Caudate nucleus (tissue), 63 donors: ENCODE measurements at places on chromosomes 3 and 15.

DNA sequence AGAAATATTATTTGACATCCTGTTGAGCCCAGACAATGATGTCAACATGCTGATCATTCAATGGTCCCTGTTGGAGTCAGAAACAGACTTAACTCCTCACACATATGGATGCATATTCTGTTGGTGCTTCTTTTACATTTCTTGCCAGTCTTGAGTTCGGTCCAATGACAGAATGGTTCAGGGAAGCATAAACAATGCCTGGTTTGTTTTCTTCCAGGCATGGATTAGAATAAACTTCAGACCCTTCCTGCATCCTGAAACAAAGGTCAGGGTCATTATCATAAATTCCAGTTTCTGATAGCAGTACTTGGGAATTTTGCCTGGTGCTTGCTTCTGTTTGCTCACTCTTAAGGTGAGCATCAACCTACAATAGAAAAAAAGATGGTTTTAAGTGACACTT is 33.3 kb downstream of the BTLA start:
- no peak for DNase-seq

- DNase-seq, result no peak
These were observed 54.7 kb upstream of the PPARG start for GRCh38 chr3:12234192-12234591.

DNA sequence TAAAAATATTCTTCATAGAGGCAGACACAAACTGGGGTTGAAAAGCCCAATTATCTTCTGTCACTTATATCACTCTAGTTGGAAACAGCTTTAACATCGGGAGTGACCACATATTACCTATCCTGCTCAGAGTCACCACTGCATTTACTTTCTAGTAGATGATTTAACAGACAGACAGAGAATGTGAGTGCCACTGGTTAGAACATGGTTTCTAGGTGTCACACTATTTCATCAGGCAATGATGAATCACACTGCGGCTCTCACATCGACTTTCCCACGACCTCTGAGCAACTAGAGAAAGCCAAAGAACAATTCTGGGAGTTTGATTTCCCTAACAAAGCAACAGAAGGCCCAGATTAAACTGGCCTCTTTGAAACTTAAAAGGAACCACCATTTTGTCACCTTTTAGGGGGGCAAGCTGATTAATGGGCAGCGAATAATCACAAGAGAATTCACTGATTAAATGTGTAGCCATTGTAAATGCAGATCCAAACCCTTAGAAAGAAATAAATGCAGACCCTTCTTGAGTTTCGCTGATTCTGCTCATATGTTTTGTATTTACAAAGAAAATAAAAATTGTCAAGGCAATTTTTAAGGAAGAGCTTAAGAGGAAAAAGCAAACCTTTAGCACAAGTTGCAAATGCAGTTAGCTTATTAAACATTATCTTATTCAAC is 112.6 kb upstream of the KBTBD8 start:
- no peak for DNase-seq

DNA sequence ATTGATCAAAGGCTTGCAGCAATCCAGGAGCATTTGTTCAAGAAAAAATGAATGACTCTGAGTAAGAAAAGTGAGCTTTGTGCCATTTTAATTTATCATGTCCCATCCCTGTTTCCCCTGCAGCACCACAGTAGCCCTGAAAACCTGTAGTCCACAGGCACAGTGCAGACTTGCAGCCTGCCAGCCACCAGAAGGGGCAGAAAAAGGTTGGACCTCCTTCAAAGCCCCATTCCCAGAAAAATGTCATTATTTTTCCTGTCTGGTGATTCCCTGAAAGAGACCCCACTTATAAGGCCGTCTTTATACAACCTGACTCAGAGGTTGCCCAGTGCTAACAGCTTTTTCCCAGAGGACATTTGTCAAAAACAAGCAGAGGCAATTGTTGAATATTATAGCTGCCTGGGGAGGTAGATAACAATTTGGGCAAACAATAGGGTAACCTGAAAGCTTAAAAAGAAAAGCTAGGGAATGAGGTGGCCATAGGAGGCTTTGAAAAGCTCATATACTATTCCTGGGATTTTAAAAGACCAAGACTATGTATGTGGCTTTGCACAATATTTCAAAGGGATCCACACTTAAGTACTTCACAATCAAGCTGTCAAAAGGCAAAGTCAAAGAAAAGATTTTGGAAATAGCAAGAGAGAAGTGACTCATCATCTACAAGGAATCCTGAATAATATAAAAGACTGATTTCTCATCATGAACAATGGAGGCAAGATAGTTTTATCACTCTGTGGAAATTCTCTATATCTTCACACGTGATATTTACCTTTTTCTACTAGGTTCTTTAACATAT is 136.8 kb upstream of the PLXNA1 start:
- DNase-seq, result no peak

DNA sequence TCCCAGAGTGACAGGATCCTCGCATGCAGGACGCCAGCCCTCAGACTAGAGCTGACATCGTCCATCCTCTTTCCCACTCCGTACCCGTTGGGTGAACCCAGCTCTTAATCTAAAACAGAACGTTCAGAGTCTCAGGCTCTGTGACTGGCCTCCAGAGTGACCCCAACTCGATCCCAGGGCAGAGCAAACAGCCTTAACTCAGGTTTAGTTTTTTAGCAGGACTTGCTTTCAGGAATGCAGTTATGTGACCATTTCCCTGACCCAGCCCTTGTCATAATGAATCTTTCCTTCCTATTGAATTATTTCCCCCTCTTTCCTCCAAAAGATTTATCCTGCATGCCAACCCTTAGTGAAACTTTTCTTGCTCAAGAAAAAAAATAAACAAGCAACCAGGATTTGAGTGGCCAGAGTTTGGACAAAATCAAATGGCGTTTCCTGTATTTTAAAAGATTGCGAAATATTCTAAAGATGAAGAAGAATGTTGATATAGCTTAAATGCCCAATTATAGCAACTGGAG is 47.8 kb upstream of the RARB start:
- DNase-seq, result no peak
